ENCODE measurements at places on chromosomes 3 and 15.

- DNase-seq: no peak
Measured at GRCh38 chr3:59526999-59527398, 477.2 kb upstream of the CFAP20DC start.

DNA sequence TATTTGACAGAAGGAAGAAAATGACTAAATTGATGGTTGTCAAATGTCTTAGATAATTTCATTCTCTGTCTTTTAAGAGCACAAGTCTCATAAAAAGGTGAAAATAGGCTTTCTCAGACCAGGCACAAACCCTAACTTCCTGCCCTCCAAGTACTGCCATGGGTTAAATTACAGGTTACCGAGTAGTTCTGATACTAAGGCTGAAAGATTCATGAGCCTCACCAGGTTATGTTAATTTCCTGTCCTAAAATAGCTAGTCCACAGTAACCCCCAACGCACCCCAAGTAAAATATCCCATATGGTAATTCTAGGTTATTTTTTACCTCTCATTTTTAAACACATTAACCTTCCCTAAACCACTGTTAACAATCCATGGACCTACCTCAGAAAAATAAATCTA is 42.0 kb downstream of the GSK3B start:
- no peak for DNase-seq

GRCh38 chr15:69478259-69478781 is 25.7 kb downstream of the RPLP1 start:
- no peak for DNase-seq

GRCh38 chr15:29270169-29270955 is 740 bp upstream of the NSMCE3 start:
- DNase-seq: no peak

GRCh38 chr3:49566312-49566711 is 12.0 kb downstream of the BSN start:
- DNase-seq: no peak
